Stimulated activated CD8-positive, alpha-beta memory T cell treated with anti-CD3 and anti-CD28 coated beads, Interleukin-4, amount 100 ng/mL, for 4 hours (primary cell): ENCODE measurements at places on chromosomes 5 and 9.

DNA sequence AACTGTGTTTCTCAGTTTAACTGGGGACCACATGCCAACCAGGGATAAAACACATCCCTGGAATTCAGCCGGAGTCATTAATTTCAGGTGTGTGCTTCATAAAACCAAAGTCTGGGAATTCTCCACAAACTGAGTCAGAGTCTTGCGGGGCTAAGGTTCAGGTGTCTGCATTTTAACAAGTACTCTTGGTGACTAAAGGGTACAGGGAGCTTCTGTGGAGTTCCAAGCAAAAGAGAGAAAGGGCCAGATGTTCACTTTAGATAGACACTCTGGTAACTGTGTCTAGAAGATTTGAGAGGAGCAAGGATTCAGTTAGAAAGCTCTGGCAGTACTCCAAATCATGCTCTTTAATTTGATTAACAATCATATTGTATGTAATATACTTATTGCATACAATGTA lies 4.0 kb downstream of the NADK2 start:
- DNase-seq = no peak

DNA sequence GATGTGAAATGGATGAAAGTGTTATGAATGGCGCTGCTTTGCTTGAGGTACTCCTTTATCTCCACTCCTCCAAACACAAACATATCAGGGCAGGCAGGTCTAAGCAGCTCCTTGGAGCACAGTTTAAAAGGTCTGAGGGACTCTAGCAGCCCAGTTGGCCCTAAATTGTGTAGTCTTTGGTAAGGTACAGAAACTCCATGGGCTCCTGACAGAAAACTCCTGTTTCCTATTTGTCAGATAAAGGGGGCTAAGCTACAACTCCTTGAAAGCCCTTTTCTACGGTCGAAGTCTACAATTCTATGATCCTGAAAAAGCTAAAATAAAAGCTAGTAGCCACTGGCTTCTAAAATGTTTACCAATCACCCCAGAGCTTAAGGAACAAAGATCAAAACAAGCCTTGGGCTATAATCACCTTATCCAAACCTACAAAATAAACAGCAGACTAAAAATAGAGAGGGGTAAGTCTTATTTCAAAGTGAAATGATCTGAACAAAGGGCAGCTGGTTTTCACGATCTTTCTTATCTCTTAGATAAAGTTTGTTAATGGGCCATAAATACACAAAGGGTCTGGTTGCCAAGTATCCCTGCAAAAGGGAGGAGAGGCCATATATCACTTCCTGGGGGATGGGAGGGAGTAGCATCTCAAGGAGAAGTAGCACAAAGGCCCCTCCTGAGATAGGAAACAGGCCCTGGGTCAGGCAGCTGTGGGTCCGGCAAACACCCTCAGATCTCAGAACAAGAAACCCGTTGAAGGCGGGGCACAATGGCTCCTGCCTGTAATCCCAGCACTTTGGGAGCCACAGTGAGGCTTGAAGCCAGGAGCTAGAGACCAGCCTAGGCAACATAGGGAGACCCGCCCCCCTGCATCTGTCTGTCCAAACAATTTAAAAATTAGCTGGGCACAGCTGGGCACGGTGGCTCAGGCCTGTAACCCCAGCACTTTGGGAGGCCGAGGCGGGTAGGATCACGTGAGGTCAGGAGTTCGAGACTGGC lies 28.3 kb upstream of the DENND4C start:
- no peak for DNase-seq

DNA sequence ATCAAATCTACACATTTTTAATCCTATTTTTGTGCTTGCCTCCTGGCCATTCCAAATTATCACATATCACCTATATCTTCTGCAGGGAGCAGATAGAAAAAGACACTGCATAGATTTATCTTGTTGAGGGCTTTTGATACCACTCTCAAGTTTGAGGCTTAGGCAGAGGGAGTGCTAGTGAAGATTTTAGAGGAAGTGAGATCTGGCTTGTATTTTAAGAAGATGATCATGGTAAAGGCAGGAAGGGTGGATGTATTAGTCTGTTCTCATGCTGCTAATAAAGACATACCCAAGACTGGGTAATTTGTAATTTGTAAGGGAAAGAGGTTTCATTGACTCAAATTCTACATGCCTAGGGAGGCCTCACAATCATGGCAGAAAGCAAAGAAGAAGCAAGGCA lies 220.9 kb upstream of the TUT7 start:
- no peak for DNase-seq

DNA sequence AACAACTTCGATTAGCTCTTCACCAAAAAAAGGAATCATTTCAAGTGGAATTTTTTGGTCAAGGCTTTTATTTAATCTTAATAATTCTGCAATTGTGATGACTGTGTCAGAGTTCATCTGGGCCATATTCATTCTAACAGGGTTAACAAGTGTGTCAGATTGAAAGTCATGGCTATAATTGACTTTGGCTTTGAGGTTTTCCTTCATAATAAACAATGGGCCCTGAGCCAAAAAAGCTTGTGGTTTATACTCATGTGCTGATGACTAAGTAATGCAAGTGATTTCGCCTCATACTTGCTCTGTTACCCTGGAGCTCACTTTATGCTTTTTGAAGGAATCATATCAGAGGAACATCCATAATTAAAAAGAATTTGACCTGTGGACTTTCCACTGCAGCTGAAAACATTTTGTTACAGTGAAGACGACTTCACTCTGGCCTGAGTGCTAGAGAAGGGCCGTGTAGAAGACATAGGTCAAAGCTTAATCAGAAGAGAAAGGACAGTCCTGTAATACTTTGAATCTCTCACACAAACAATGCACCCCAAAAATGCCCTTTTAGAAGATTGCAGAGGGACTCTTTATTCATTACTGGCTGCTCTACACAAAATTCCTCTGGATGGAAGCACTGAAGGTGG lies 101.7 kb downstream of the GDNF start:
- DNase-seq = no peak

DNA sequence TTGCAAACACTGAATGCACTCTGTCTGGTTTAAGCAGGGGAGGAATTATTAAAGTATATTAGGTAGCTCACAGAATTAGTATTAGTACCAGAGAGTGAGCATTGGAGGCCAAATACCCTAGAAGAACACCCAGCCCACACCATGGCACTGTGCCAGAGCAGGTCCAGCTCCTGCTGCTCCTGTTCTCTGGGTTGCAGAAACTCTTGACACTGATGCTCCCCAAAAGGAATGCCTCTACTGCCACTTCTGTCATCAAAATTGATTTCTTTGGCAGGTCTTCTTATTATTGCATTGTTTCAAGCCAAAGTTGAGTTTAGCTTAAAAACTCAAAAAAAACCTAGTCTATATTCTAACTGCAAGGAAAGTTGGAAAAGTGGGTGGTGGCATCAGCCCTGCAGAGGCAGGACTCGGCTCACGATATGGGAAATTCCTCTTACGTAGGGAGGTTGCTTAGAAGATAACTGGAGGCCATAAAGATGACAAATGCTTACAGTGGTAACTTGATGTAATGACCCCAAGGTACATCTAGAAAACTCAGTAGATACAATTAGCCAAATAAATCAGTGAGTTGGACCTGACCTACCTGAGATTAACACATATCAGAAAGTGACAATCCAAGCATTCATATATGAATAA lies 123.4 kb downstream of the CD180 start:
- no peak for DNase-seq

GRCh38 chr9:111648066-111648465 lies 13.3 kb upstream of the GNG10 start:
- no peak for DNase-seq

DNA sequence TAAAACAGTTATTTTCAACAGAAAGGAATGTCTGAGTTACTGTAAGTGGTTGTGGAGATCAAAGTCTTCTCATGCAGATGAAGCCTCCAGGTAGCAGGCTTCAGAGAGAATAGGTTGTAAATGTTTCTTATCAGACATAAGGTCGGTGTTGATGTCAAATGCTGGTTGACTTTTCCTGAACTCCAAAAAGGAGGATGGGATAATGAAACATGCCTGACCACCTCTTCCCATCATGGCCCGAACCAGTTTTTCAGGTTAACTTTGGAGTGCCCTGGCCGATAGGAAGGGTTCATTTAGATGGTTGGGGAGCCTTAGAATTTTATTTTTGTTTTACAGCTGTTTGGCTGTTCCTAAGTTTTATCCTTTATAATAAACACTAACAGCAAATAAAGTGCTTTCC lies 478.4 kb downstream of the ACTL7B start:
- DNase-seq = no peak

- DNase-seq = no peak
Measured at GRCh38 chr9:122360891-122361290, 9.9 kb upstream of the PTGS1 start.

- no peak for DNase-seq
Measured at GRCh38 chr9:112836394-112836793, 54.3 kb downstream of the SLC46A2 start.

GRCh38 chr9:89795538-89796195 lies 190.9 kb downstream of the GADD45G start:
- DNase-seq = no peak

DNA sequence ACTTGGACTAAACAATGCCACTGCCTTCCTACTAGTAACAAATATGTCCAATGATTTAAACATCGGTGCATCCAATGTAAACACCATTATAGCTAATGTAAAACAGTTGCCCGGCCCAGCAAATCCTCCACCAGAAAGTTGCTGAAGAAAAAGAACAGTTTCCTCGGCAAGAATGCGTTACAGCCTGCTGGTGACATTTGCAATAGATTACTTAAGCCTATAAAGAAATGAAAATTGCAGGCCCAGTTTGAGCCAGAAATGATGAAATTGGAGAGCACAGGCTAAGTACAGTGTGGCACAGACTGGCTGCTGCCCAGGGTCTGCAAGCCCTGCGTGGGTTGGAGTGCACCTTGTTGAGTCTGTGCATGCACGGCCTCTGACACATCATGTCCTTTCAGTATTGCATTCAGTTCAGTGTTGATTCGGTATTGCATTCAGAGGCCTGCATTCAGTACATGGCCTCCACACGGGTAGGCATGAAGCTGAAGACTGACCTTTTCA lies 406.0 kb upstream of the KLF4 start:
- DNase-seq = no peak

DNA sequence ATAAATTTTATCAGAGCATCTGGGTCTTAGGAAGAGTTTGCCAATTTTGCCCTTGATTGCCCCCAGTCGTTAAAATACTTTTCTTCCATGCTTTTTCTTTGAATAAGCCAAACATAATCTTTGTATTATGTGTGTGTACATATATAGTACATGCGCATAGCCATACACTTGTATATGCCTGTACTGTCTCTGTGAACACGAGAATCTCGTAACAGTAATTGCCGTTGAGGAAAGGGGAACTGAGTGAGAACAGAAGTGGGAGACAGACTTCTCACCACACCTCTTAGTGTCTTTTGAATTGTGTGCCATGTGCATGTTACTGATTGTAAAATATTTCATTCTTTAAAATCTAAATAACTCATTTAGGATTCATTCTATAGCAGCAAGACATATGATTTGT lies 79.6 kb upstream of the GRHPR start:
- DNase-seq = no peak

DNA sequence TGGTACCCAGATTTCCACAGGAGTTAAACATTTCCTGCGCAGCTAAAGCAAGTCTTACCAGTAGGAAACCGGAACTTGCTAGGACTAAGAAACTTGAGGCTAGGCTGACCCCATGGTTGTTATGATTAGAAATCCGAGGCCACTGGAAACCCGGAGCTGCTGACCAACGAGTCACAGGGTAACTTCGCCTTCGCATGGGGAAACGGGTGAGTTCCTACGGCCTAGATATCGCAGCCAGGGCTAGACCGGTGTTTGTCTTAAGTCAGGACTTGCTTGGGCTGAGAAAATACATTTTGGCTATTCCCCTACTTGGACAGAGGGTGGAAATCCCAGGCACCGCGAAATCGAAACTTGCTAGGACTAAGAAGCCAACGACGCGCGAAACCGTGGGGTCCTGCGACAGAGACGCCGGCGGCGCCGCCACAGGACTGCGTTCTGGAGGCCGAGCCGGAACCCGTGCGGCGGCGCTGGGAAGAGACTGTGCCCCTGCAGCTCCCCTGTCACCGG lies 1.6 kb upstream of the ANXA2R start:
- DNase-seq = no peak

DNA sequence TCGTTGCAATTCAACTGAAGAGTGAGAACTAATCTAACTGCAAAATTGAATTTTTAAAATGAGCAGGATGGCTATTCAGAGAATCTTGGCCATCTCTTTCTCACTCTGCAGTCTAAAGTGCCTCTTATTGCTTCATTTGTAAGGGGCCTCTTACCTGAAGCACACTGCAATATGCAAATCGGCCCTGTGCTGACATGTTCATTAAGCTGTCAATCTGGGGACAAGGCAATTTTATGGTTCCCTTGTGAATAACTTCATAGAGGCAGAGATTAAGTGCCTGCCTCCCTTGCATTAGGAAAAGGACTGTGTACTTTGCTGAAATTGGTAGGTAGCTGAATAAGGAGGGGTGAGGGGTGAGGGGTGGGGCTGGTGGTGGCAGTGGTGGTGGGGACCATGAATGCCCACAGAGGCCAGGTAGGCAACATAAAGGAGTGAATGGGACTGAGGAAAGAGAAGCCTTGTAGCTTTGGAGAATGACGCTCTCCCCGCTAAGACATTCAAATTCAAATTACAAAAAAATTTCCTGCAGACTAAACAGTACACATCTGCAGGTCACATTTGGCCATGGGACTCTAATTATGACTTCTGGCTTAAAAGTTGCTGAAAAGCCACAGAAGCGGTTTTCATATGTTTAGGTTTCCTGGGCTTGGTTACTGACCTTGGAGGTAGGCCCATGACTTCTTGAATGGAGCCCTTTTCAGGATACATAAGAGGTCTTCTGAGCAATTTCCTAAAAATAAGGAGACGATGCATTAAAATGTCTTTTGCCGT lies 25.0 kb downstream of the TNFSF8 start:
- no peak for DNase-seq

DNA sequence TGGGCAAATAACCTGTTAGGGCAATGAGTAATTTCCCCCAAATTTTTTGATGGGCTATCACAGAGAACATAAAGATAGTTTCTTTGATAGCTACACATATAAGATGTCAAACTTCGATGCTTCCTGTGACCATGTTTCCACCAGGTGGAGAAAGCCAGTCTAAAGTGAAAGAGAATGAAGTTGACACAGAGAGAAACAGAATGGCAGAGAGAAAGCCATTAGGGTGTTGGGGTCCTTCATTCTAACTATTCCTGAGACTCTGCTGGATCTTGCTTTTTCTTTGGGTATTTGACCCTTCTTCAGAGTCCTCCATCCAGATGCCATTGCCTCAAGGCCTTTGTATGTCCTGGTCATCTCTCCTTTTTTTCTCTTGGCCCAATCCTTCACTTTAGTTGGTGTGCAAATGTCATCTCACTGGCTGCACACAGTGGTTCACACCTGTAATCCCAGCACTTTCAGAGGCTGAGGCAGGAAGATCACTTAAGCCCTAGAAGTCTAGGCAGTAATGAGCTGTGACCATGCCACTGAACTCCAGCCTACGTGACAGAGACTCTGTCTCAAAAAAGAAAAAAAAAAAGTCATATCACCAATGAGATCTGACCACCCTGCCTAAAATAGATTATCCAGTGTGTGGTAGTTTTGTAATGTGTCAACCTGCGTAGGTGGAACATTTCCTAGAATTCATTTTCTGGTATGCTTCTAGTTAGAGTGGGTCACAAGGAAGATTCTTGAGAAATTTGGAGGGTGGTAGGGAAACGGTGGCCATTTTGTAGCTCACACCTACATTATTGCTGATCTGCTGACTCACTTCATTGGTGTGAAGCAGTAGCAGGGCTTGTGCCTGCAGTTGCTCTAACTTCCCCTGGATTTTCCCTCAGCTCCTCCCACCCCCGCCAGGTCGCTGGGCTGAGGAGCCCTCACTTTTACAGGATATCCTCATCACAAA lies 20.8 kb upstream of the KIF2A start:
- DNase-seq = no peak

- no peak for DNase-seq
Measured at GRCh38 chr5:131302506-131302905, 38.7 kb downstream of the CDC42SE2 start.

- DNase-seq = no peak
Measured at GRCh38 chr5:52746539-52746938, 41.2 kb upstream of the ITGA1 start.
